ENCODE measurements at places on chromosomes 7 and 10. TPM values are rescaled to one million over a fixed set of nuclear protein-coding genes. Genes with fewer than 3 reads are reported as not detected.

The MRPS17 gene
- 19.9 TPM for polyA plus RNA-seq

The KCTD7 gene
- 15.7 TPM for polyA plus RNA-seq

The MYH16 gene
- polyA plus RNA-seq, result not detected

The ANXA8 gene
- polyA plus RNA-seq, result not detected

The CYP26A1 gene
- not detected for polyA plus RNA-seq

The CYP26C1 gene
- polyA plus RNA-seq, result not detected

The PVRIG gene
- polyA plus RNA-seq, result 94.5 TPM

The CARD11 gene
- polyA plus RNA-seq, result 52.4 TPM

The ATG9B gene
- 11.2 TPM for polyA plus RNA-seq
